ENCODE measurements at places on chromosomes 6 and 20.

- no peak for DNase-seq
Observed at GRCh38 chr6:73263570-73263909, 544 bp upstream of the KHDC1 start.

GRCh38 chr6:37033255-37033654 is 27.8 kb downstream of the FGD2 start:
- DNase-seq, result no peak

- DNase-seq, result no peak
Observed at GRCh38 chr6:156731396-156731795, 45.8 kb upstream of the ARID1B start.

DNA sequence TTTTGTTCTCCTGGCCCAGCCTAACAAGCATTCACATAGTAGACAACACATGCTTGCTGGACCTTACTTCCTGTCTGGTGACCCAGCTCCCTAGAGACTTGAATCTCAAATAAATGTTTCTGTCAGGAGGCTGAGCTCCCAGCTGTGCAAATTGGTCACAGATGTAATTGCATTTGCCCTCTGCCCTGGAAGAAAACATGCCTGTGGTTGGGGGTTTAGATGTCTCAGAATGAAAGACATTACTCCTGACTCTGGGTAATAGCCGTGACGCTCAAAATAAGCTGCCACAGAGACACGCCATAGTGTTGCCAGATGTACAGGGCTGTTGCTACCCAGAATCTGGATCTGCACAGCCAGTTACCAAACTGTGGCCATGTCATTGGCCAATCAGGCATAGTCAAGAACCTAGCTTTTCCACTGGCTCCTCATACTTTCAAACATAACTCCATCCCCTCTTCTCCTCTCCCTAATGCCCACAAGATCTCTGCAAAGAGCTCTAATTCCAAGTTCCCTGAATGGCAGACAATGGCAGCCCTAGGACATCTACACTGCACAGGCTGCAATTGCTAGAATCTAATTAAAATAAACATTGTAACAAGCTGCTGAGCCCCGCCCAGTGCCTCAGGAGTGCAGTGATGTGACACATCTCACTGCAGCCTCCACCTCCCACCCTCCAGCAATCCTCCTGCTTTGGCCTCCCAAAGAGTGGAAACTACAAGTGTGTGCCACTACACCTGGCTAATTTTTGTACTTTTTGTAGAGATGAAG is 32.8 kb upstream of the GMPR start:
- no peak for DNase-seq

DNA sequence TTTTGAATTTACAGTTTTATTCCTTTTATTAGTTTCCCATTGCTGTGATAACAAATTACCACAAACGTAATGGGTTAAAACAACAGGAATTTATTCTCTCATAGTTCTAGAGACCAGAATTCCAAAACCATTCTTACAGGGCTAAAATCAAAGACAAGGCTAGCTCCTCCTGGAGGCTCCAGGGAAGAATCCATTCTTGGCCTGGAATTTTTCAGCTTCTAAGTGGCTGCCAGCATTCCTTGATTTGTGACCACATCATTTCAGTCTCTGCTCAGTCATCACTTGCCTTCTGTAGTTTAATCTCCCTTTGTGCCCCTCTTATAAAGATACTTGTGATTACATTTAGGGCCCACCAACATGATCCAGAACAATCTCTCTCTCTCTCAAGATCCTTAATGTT is 897 bp upstream of the SEL1L2 start:
- DNase-seq, result no peak

DNA sequence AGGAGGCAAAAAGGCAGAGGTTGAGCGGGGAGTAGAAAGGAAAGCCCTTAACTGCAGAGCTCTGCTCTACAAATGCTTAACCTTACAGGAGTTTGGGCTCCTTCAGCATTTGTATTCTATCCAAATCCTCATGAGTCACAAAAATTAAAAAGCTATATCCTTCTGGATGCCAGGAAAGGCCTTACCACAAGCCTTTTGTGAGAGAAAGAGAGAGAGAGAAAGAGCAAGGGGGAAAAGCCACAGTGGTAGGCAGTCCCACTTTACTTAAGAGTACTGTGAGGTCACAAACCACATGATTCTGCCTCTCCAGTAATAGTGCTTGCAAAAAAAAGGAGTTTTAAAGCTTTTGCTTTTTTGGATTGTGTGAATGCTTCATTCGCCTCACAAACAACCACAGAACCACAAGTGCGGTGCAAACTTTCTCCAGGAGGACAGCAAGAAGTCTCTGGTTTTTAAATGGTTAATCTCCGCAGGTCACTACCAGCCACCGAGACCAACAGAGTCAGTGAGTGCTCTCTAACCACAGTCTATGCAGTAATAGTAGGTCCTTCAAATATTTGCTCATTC is at the start of gene RUNX2:
TSS of gene RUNX2 (plus strand) at position 375 of the 567 bp plus-strand sequence. CDS start 397 bp downstream, outside the sequence.
- no peak for DNase-seq

DNA sequence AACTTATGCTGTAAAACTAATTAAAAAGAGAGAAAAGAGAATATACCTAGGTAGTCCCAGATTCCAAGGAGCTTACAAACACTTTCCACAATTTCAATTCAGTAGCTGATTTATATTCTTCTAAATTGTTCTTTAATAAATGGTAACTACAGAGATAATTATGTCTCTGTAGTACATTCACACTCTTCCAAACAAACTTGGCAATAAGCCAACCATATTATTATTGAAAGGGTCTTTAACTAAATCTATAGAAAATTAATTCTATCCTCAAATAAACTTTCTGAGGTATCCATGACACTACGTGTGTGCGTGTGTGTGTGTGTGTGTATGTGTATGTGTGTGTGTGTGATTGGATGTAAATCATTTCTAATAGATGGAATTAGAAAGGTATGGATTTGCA is 217.4 kb upstream of the EYS start:
- no peak for DNase-seq

DNA sequence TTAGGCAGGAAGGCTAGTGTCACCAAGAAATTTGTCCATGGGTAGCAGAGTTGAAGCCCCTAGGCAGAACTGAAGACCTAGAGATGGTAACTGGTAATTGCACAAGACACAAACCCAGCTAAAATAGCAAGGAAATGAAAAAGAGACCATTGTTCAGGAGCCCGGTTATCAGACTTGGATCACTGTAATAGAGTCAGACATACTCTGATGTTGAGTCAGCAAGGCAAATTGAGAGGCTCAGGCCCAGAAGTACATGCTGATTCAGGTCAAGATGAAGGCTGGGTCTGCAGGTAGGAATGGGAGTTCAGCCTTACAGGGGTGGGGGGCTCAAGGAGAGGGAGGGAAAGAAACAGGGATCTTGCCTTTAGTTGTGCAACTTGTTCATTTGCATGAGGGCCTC is 6.5 kb upstream of the TMEM242 start:
- DNase-seq, result no peak

DNA sequence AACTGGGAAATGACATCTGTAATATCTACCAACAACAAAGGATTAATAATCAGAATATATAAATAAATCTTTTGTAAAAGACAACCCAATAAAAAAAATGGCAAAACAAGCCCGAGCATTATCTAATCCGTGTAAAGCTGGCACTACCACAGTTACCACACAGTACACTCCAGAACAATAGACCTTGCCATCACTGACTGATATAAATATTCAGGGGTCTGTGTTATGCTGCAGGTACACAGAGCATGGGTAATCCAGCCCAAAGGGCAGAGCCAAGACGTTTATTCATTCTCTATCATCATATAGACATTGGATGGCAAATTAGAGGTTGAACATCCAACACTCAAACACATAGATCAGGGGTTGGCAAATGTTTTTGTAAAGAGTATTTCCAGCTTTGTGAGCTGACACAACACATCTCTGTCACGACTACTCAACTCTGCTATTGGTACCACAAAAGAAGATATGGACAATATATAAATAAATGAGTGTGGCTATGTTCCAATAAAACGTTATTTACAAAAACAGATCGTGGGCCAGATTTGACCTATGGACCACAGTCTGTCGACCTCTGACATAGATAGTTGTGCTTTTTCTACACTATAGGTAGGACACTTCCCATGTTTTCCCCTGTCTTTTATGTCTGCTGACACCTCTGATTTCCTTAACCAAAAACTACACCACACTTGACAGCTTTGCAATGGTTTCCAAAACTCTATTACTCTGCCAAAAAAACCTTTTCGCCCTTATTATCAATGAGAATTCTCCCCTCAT is 4.5 kb downstream of the NCOA6 start:
- DNase-seq, result no peak

DNA sequence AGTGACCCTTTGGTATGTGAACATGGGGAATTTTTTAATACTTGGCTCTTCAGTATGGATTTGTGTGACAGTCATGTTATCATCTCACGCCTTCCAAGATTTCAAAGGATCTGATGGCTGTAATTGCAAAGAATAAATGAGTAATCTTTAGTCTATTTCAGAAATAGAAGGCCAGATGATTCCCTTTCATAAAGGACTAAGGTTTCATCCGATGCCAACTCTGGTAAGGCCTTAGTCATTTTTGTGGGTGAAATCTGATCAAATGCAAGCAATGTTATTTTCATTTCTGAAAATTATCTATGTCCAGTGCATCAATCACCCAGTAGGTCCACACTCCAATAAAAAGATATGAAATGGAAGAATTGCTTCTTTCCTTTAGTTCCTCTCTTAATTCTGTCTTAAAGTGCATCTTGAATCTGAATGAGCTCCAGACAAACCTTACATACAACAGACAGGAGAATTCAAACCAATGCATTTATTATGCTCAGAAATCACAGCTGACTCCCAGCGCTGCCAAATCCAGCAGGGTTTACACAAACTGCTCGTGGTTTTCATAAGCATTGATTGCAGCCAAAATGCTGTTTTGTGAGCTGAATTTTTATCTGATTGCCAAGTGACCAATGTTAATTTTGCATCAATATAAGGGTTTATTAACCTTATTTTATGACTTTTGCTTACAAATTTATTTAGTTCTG is 565.2 kb upstream of the MARCKS start:
- no peak for DNase-seq

- no peak for DNase-seq
Observed at GRCh38 chr6:160120087-160120486, 1.5 kb upstream of the SLC22A1 start.

GRCh38 chr20:1876217-1876921 is 18.8 kb upstream of the SIRPA start:
- no peak for DNase-seq

DNA sequence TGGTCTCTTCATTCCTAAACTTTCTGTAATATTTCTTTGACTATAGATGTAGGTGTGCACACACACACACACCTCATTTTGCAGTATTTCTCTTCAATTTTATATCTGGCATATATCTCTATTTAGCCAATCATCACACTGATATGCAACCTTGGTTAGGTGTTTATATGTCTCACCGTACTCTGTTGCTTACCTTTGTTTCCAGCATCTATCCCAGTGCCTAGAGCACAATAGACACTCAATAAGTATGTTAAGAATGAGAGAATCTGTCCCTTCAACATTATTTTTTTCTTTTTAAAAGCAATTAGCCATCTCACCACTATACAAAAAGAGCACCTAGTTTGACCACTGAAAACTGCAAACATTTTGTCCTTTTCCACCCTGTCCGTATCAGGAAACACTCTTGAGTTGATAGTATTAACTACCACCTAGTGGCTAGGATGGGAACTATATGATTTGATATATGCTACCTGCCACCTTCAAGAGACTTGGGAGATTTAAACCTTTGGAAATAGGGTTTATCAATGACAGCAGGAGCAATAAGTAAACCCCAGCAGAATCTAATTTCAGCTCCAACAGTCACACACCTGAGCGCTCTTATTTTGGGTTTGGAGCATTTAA is 48.7 kb upstream of the RSPO3 start:
- DNase-seq, result no peak

- DNase-seq, result no peak
Observed at GRCh38 chr6:6837541-6838080, 249.1 kb downstream of the LY86 start.

DNA sequence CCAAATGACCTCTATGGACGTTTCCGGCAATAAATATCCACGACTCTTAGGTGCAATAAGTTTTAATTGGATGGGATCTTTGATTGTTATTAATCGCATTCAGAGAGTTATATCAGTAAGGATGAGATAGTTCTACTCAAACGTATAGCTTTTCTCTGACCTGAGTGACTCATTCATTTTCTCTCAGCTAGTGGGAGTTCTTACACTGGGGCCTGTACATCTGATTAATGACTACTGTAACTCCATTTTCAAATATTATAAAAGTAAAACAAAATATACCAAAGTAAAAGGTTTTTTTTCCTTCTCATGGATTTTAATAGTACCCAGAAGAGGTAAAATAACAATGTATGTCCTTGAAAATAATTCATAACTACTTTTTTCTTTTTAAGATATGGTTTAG is 41.1 kb upstream of the SAMD5 start:
- no peak for DNase-seq

- DNase-seq, result no peak
Observed at GRCh38 chr6:117911660-117912059, 4.6 kb downstream of the SLC35F1 start.

DNA sequence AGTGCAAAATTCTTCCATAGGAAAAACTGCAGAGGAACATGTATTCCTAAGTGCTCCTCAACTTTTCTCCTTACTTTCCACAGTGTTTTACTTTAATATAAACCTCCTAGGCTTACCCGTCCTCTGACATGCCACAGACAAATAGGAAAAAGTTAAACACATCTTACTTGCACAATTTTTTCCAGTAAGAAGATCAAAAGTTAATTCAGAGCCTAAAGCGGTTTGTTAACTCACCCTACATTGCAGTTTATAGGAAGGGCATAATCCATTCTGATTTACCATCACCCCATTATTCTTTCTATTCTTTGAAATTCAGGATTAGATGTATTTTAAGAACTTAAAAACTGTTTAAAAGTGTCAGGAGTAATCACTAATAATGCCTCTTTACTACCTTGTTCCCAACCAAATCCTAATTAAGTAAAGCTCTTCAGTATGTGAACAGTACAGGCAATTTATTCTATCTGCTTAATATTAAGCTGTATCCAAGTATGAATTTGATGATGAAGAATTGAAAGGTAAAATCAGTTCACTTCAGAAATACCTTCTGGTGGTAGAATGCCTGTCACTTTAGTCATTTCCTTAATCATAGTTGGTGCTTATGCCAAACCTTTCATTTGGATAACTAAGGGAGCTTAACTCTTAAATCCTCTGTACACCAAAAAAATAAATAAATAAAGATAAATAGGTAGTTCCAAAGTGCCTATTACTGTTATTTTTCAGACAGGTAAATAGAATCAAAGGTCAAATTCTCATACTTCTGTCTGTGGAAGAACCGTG is 292.0 kb downstream of the ALDH8A1 start:
- no peak for DNase-seq

GRCh38 chr20:16201191-16201590 is 372.1 kb downstream of the KIF16B start:
- DNase-seq, result no peak

- DNase-seq, result no peak
Observed at GRCh38 chr6:3419624-3420272, 37.1 kb downstream of the SLC22A23 start.

DNA sequence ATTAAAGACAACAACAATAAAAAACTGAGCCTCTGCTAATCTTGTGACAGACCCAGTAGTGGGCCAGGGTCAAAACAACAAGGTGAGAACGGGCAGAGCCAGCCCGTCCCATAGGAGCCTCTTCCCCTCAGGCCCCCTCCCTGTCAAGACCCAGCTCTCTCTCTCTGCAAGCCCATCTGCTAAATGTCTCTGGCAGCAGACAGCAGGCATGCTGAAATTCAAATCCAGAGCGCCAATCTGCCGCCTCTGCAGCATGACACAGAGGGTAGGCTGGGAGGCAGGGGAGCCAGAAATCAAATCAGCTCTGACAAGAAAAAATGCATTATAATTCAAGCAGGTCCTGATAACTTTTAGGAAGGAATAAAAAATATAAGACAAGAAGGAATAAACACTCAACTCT is 26.3 kb downstream of the METTL24 start:
- no peak for DNase-seq

GRCh38 chr6:144581812-144582537 is 296.8 kb downstream of the UTRN start:
- DNase-seq, result no peak
